Large intestine (tissue), 12 donors: ENCODE measurements at places on chromosomes 2 and 18. TPM values are rescaled to one million over a fixed set of nuclear protein-coding genes. Genes with fewer than 3 reads are reported as not detected.

The TGOLN2 gene
- 147 TPM for polyA plus RNA-seq

The GRHL1 gene
- 3.0 TPM for polyA plus RNA-seq

GRCh38 chr2:240450532-240451107 is 15.2 kb downstream of the GPC1 start:
- no peak overlapping the region for H3K4me3 ChIP-seq
- no peak for DNase-seq
- H3K4me1 ChIP-seq = no peaks in the 10 kb centered on the region
- H3K27me3 ChIP-seq = peaks cover 42% of the 10 kb centered on the region
- H3K27ac ChIP-seq = no peak overlapping the region
- H3K36me3 ChIP-seq = no peaks in the 10 kb centered on the region

DNA sequence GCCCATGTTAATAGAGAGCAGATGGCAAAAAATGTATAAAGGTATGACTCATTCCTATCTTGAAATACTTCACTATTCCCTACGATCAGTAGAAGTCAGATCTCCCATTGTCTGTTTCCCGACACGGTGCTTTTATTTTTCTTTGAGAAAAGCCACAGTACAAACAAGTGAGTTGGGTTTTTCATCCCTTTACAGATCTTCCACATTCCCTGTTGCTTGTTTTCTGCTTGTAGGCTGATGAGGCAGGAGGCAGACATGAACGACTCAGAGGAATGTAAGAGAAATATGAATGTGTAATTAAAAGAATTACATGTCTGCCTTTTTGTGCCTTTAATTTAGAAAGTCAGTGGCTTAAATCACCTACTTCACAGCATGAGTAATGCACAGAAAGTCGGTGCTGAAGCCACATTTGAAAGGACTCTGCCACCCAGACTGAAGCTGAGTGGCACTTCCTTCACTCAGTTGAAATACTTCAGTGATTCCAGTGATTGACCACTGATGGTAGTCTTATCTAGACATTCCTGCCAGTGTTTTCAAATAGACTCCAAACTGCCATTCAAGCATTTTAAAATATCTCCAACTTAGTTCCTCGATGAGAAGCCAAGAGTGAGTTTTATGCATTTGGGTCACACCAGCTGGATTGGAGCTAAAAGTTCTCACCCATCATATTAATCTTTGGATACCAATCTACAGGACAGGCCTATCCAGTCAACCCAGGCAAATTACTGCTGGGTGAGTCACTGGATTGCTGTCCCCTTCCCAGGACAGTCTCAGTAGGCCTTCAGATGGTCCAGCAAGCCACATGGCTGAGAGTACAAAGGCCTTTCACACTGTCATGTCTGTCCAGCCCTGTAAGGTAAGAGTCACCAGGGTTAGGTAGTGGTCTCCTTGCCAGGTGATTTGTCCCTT is 79.0 kb downstream of the COLEC12 start:
- H3K36me3 ChIP-seq = no peaks in the 10 kb centered on the region
- no peak for DNase-seq
- no peak overlapping the region for H3K27ac ChIP-seq
- H3K4me1 ChIP-seq = no peaks in the 10 kb centered on the region

The LIPG gene
- polyA plus RNA-seq = 32.9 TPM

The SULT1C3 gene
- 0.46 TPM for polyA plus RNA-seq

GRCh38 chr2:100388703-100389102 is 28.8 kb downstream of the CHST10 start:
- DNase-seq = no peak
- no peaks in the 10 kb centered on the region for H3K4me1 ChIP-seq
- H3K27me3 ChIP-seq = no peaks in the 10 kb centered on the region

- H3K36me3 ChIP-seq = no peaks in the 10 kb centered on the region
- H3K27ac ChIP-seq = no peak overlapping the region
- H3K27me3 ChIP-seq = no peaks in the 10 kb centered on the region
- H3K4me3 ChIP-seq = no peak overlapping the region
Measured at GRCh38 chr18:35153609-35154272, 87.1 kb upstream of the ZNF397 start.

DNA sequence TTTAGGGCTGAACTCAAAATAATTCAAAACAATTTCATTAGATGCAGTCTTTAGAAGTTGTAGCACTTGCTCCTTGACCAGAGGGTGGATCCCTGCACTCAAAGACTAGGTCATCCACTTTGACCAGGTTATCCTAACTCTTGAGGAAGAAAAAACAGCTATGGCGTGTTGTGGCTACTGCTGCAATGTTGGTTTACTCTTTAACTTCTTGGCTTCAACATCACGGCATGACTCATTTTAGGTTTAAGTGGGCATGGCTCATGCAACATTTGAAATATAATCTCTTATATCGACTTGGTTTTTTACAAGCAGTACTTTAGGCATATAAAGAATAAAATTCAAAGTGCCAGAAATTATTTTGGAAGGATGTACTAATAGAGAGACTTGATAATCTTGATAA is 35.4 kb downstream of the ANKRD29 start:
- H3K36me3 ChIP-seq = no peaks in the 10 kb centered on the region
- peaks cover 36% of the 10 kb centered on the region for H3K4me1 ChIP-seq
- H3K4me3 ChIP-seq = no peak overlapping the region

The DYSF gene
- 6.3 TPM for polyA plus RNA-seq

GRCh38 chr18:79199691-79200374 is 130.6 kb downstream of the ATP9B start:
- no peaks in the 10 kb centered on the region for H3K27me3 ChIP-seq
- DNase-seq = no peak
